ENCODE measurements at places on chromosomes 6 and 20.

GRCh38 chr20:59400708-59401107, 100.3 kb downstream of the EDN3 start:
- DNase-seq: no peak
- peaks cover 14% of the 10 kb centered on the region for H3K4me1 ChIP-seq

- no peak overlapping the region for H3K27ac ChIP-seq
- DNase-seq: no peak
- peaks cover 38% of the 10 kb centered on the region for H3K36me3 ChIP-seq
- peaks cover 4% of the 10 kb centered on the region for H3K4me1 ChIP-seq
Observed at GRCh38 chr20:7996898-7997297, 22.7 kb downstream of the TMX4 start.

DNA sequence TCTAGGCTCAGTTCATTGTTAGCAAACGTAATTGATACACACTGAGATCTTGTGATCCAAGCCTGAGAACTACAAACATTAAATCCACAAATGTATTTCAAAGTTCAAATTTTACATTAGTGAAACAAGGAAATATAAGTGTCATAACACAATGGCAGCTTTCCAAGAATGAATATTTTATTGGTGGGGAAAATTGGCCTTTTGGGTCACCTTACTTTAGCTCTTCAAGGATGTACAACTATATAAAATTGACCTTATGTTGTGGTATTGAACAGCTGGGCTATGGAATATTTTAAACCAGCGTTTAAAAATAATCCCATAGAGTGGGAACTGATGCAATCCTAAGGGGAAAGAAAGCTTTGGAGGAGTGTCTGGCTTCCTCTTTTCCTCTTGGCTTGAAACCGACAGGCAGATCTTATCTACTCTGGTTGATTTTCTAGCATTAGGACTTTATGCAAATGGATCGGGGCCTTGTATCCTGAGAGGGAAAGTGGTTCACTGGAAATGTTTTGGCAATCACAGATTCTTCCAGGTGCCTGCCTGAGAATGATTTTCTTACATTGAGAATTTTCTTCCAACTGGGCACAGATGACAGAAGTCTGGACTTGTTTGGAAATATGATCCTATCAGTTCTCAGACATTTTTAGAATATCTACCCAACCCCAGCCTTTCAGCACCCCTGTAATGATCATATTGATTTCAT, 184.8 kb upstream of the ECI2 start:
- H3K4me3 ChIP-seq: no peak overlapping the region
- H3K27ac ChIP-seq: no peak overlapping the region
- H3K27me3 ChIP-seq: peaks cover 29% of the 10 kb centered on the region
- peaks cover 11% of the 10 kb centered on the region for H3K4me1 ChIP-seq

- no peaks in the 10 kb centered on the region for H3K36me3 ChIP-seq
- no peak for DNase-seq
- no peak overlapping the region for H3K27ac ChIP-seq
- no peaks in the 10 kb centered on the region for H3K27me3 ChIP-seq
- H3K4me3 ChIP-seq: no peak overlapping the region
Observed at GRCh38 chr6:82568290-82568993, 204.8 kb downstream of the TPBG start.

GRCh38 chr20:32834972-32835371, 15.2 kb downstream of the MAPRE1 start:
- DNase-seq: no peak
- H3K36me3 ChIP-seq: peaks cover 20% of the 10 kb centered on the region
- no peak overlapping the region for H3K27ac ChIP-seq
- no peaks in the 10 kb centered on the region for H3K27me3 ChIP-seq

- peaks cover 50% of the 10 kb centered on the region for H3K27me3 ChIP-seq
- H3K4me3 ChIP-seq: no peak overlapping the region
- DNase-seq: no peak
Observed at GRCh38 chr20:2001119-2001518, 7.3 kb upstream of the PDYN start.

- H3K36me3 ChIP-seq: peaks cover 8% of the 10 kb centered on the region
- H3K4me1 ChIP-seq: peaks cover 25% of the 10 kb centered on the region
- H3K27me3 ChIP-seq: peaks cover 43% of the 10 kb centered on the region
- peak; percentile 3 for DNase-seq
- peak overlapping the region; percentile 91 for H3K27ac ChIP-seq
- H3K4me3 ChIP-seq: peak overlapping the region; percentile 93
Observed at GRCh38 chr6:167351656-167352345, 26.9 kb downstream of the TTLL2 start.

GRCh38 chr20:54451171-54451570, 24.2 kb upstream of the DOK5 start:
- H3K27ac ChIP-seq: no peak overlapping the region
- no peaks in the 10 kb centered on the region for H3K36me3 ChIP-seq
- H3K4me3 ChIP-seq: no peak overlapping the region
- no peak for DNase-seq

- H3K27me3 ChIP-seq: peaks cover 68% of the 10 kb centered on the region
- peaks cover 21% of the 10 kb centered on the region for H3K4me1 ChIP-seq
- peak within 1 kb of the TSS; percentile 77 for H3K4me3 ChIP-seq
- no peak within 1 kb of the TSS for H3K27ac ChIP-seq
- no peak for DNase-seq
- H3K36me3 ChIP-seq: peaks cover 7% of the 10 kb centered on the region
Observed at GRCh38 chr20:46709459-46710152, at the start of gene SLC2A10. SLC2A10 (plus strand) TSS chr20:46709649; CDS start chr20:46709737, 88 bp downstream.

DNA sequence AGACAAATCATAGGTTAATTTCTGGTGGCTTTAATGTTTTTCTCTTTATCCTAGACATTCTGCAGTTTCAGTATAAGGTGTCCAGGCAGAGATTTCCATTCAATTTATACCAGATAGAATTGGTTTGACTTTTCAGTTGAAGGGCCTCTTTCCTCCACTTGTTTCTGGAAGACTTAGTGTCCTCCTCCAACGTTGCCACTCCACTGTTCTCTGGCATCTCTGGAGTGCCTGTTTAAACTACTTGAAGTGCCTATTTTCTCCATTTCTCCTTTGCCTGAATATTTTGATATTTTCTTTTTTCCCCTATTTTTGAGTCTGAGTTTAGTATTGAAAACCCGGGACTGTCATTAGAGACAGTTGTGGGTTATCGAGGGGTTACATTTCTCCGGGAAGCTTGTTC, 27.7 kb downstream of the EDN3 start:
- no peak overlapping the region for H3K4me3 ChIP-seq
- H3K4me1 ChIP-seq: no peaks in the 10 kb centered on the region
- H3K36me3 ChIP-seq: no peaks in the 10 kb centered on the region
- H3K27me3 ChIP-seq: peaks cover 37% of the 10 kb centered on the region
- H3K27ac ChIP-seq: no peak overlapping the region
